ENCODE measurements at places on chromosomes 3 and 15.
A peak's percentile ranks its signal among the peaks of the same experiment; 100 is the strongest.

- DNase-seq = no peak
These were observed 4.8 kb downstream of the VEPH1 start for GRCh38 chr3:157498371-157498770.

DNA sequence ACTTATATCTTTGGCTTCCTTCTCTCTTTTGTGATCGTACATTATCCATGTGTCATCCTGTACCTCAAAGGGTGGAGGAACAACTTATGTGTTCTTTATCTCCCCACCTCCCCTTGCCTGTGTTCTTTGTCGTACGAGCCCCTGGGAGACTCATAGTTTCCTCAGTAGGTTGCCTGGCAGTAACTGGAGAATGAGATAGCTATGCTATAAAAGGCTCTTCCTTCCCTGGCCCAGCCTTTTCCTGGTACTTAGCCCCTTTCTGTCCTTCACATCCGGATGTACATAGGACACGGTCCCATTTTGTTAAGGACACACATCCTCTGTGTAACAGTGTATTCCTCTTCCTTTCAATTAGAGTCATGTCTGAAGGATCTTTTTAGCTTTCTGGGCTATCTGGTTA lies 32.1 kb downstream of the PLCL2 start:
- no peak for DNase-seq

GRCh38 chr3:171543759-171544300 lies 83.6 kb upstream of the TNIK start:
- no peak for DNase-seq

- DNase-seq = no peak
These were observed 62.2 kb upstream of the ZNF280D start for GRCh38 chr15:56795502-56795901.

GRCh38 chr3:14288833-14289451 lies 110.3 kb downstream of the LSM3 start:
- DNase-seq = no peak

- no peak for DNase-seq
These were observed 12.8 kb downstream of the MAN2A2 start for GRCh38 chr15:90915808-90916440.

DNA sequence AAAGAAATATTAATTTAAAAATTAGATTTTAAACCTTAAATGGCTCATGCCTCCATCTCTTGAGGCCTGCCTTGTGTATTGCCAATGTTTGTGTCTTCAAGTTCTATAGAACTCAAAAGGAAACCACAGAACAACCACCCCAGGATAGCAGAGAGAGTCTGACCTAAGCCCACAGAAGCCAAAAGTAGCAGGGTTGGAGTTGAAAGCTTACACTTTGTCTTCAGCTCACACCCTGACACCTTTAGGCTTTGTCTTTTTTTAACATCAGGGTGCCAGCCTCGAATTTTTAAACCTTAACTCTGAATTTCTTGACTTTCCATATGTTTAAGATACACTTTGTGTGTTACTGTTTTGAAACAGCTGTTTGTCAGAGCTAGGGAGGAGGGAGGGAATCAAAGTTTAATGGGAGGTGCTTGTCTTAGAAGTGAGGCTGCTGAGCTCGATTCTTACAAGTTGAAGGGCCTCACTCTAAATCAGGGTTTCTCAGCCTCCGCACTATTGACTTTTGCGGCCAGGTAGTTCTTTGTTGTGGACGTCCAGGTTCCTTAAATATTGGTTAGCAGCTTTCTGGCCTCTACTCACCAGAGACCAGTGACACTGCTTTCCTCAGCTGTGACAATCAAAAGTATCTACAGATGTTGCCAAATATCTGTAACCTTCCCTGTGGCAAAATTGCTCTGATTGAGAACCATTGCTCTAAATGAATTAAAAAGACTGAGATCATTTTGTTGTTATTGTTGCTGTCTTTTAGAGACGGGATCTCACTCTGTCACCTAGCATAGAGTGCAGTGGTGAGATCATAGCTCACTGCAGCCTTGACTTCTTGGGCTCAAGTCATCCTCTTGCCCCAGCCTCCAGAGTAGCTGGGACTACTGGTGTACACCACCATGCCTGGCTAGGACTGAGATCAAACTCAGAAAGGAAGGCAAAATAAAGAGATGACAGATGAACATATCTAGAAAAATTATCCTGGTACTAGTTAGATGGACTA lies 139.2 kb upstream of the EOMES start:
- no peak for DNase-seq

DNA sequence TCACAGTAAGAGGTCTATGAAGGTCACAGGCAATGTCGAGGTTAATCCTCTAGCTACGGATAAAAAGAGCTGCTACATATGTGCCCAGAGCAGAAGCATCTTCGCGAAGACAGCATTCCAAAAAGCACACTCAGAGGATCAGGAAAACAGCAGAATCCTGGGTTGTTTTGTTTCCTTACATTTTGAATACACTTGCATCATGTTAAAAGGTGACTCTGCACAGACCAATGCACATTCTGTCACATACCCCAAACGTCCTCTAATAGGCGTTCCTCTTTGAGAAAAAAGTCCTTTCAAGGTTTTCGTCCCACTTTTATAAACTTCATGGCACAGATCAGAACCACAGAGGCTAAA lies 52.7 kb downstream of the VGLL4 start:
- no peak for DNase-seq

DNA sequence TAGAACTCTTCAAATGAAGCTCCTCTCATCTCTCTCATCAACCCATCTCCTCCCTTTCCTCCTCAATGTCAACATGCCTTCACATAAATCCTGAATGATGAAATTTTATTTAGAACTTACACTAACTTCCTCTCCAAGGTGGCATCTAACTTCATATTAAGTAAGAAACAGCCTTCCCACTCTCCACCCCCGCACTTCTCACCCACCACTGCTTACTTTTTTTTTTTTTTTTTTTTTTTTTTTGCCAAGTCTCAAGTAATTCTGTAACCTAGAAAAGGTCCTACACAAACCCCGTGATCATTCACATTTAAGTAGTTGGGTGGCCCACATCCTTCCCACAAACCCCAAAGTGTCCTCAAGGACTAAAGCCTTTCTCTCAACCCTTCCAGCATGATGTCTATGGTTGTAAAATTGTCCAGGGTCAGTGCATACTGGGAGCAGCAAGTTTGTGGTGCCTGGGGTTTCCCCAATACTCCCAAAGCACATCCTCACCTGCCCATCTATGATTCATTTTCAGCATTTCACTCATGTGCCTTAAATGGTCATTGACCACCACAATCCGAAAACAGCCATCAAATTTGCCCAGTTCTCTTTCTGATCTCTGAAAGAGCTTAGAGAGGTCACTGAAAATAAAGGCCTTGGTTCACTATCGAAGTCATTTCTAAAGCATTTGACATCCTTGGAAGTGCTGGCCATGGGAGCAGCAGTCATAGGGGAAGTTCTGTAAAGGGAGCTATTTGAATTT lies 47.2 kb downstream of the CD86 start:
- DNase-seq = no peak

GRCh38 chr3:16069149-16069922 lies 105.1 kb upstream of the GALNT15 start:
- DNase-seq = peak; percentile 90

DNA sequence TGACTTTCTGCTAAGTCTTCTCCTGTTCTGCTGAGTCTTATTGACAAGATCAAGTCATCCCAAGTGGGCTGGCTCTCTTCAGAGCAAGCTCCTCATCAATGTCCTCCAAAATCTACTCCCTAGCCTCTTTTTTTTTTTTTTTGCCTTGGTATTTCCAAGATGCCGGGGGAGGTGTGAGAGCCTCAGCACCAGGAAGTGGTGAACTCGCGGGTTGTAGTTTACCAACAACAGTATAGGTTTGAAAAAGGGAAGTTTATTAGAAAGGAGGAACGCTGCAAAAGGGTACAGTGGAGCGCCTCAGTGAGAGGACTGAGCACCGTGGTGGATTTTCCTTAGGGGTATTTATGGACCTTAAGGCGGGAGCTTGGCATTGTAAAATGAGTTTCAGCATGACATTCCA lies 94.3 kb upstream of the SGO1 start:
- no peak for DNase-seq

DNA sequence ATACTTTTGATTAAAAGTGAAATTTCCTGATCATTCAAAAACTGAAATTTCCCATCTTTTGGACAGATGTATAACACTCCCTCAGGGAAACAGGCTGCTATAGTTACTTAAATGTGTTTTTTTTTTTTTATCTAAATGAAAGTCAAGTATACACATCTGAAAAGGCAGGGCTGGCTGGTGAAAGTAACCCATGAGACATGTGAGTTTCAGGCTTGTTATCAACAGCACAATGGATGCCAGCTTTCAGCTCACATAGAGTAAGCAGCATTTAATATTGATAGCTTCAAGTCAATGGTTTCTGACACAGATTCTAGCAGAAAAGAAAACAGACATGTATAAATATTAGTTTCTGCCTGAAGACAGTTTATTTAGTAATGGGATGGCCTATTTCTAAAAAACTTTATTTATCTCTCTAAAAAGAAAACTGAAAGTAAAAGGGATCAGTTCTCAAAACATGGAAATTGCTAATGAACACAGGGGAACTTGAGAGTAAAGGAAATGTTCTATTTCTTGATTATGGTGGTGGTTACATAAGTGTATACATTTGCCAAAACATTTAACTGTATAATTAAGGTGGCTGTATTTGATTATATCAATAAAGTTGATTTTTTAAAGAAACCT lies 89.7 kb upstream of the CMC1 start:
- no peak for DNase-seq

- no peak for DNase-seq
These were observed 121.1 kb downstream of the RAB11A start for GRCh38 chr15:65990298-65990981.

DNA sequence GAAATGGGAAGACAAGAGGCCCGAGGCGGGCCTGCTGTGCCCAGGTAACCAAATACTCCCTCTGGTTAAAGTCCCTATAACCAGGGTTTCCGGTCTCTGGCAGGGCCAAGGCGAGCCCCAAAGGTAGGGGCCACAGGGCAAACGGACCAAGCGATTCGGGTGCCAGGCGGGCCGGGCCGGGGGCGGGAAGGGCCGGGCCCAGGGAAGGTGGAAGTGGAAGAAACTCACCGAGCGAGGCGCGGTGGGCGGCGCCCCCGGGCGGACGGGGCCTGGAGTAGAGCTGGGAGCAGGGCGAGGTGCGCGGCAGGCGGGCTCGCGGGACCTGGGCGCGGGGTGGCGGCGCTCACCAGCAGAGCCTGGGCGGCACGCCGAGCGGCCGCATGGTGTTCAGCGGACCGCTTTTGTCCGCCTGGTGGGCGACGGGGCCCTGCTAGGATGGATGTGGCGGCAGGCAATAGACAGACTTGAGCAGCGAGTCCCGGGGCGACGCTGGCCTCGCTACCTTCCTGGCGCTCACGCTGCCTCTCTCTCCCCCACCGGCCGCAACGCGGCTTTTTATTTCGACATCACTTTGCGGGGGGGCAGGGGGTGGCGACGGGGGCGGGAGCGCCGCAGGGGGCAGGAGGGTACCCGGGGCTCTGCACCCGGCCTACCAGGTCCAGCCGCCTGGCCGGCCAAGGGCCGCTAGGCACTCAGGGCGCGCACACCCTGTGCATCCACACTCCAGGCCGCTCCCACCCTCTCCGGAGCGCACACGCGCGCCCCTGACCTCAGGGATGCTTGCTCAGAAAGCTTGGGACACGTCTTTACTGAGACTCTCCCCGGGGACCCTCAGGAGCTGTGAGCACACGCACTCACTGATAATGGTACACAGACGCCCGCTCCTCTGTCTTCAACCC lies at the start of gene GATA2:
TSS of gene GATA2 (minus strand) at position 531 of the 899 bp plus-strand sequence. CDS start 6,170 bp downstream, outside the sequence.
- DNase-seq = no peak

DNA sequence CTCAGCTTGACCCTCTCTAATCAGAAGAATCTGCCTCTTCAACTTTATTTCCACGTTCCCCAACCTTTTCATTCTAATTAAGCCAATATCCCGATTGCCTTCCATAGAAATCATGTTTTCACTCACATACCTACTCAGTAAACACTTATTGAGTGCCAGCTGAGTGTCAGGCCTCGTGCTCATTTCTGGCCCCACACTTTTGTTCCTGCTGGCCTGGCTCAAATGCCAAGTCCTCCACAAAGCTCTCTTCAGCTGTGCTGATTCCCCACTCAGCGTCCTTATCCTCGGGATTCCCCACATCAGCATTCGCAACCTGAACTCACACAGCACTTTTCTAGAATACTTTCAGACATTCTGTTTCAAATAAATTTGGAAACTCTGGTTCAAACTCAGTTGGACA lies 68.9 kb downstream of the THBS1 start:
- DNase-seq = no peak

GRCh38 chr3:139202226-139202958 lies 141.4 kb upstream of the MRPS22 start:
- no peak for DNase-seq

- DNase-seq = no peak
These were observed 247.0 kb upstream of the THBS1 start for GRCh38 chr15:39333896-39334295.

- DNase-seq = no peak
These were observed 200.9 kb downstream of the ATP8B4 start for GRCh38 chr15:49918121-49918520.

DNA sequence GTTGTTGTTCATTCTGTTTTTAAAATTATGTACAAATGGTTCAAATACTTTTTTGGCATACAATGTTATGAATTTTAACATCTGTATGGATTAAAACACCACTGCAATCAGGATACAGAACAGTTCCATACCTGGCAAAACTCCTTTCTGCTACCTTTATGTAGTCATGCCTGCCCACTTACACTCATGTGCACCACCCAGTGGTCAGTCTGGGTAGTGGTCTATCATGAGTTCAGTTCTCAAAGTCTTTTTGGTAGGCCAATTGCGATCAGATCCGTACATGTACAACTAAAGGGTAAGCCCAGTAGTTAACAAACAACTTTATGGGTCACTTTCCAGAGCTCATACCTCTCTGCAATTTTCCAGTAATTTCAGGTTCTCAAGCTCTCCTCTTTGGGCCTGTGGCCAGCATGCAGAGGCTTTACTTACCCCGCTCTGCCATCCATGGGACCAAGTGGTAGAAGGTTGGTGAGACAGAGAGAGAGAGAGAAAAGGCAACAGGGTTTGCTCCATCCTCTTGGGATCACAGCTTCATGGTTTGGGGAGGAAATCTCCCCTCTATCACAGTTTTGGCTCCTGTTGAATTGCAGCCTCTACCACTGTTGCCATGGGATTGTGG lies 63.9 kb upstream of the FAM98B start:
- DNase-seq = peak; percentile 33

DNA sequence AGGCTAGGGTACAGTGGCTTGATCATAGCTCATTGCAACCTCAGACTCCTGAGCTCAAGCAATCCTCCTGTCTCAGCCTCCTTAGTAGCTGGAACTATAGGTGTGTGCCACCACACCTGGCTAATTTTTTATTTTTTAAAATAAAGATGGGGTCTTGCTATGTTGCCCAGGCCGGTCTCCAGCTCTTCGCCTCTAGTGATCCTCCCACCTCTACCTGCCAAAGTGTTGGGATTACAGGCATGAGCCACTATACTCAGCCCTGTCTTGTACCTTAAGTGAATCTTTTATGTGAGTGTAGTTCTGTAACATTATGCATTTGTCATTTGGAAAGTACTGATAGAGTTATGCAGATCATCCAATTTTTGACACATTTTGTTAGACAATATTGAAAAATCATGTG lies 66.9 kb upstream of the C15orf39 start:
- DNase-seq = no peak

Data from HS-5 (cell line).